Mesangial cell (primary cell): ENCODE measurements at places on chromosomes 13 and 19. TPM values are rescaled to one million over a fixed set of nuclear protein-coding genes. Genes with fewer than 3 reads are reported as not detected.

Gene ZNF443
- 1.9 and 2.0 TPM in 2 replicates for total RNA-seq

Gene CD79A
- total RNA-seq = 0.25 and 0.33 TPM in 2 replicates

Gene RASGRP4
- not detected in 2 replicates for total RNA-seq

Gene ADGRE2
- total RNA-seq = 0.51 TPM in 1 of 2 replicates, not detected in the other

Gene DCLK1
- total RNA-seq = 2.8 and 4.4 TPM in 2 replicates
